ENCODE measurements at places on chromosomes 5 and 9.

DNA sequence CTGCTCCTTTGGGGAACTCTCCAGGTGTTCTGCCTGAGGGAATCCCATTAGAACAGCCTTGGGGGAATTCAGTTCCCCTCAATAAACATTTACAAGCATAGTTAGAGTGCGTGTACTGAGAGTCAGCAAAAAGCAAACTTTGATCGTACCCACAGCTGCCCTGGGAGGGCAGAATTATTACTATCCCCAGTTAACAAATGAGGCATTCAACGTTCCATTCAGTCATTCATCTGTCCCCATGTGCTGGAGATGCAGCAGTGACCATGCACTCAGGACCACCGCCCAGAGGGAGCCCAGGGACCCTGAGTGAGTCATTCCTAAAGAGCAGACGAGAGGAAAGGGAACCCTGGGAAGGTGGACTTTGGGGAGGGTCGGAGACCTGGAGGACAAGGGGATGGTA, 19.1 kb upstream of the TTLL11 start:
- DNase-seq: no peak

- DNase-seq: no peak
These were observed 15.2 kb downstream of the FIBCD1 start for GRCh38 chr9:130923611-130924447.

- no peak for DNase-seq
These were observed 8.3 kb downstream of the LPCAT1 start for GRCh38 chr5:1515311-1515920.

DNA sequence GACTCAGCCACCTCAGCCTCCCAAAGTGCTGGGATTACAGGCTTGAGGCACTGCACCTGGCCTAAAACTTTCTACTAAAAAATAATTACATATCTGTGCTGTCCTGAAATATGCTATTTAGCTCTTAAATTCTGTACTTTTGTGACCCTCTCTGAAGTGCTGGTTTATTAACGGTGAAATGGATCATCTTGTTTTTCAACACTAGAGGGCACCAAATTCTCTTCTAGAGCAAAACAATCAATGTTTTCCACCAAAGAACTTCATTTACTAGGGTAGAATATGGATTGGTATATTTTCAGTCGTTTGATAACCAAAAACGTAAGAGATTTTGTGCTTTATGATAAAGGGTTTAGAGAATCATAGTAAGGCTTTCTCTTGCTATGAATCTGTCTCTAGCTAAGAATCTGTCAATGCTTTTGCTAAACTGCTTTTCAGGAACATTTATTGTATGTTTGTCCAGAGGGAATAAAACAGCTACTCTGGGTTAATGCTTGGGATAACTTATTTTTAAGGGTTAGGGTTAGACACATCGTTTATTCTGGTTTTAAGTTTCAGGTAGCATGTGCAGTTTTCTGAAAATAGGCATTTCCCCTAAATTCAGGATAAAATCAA, 63.6 kb downstream of the RNF180 start:
- DNase-seq: peak; percentile 50

GRCh38 chr5:5544094-5544663, 121.7 kb downstream of the ICE1 start:
- peak; percentile 86 for DNase-seq

DNA sequence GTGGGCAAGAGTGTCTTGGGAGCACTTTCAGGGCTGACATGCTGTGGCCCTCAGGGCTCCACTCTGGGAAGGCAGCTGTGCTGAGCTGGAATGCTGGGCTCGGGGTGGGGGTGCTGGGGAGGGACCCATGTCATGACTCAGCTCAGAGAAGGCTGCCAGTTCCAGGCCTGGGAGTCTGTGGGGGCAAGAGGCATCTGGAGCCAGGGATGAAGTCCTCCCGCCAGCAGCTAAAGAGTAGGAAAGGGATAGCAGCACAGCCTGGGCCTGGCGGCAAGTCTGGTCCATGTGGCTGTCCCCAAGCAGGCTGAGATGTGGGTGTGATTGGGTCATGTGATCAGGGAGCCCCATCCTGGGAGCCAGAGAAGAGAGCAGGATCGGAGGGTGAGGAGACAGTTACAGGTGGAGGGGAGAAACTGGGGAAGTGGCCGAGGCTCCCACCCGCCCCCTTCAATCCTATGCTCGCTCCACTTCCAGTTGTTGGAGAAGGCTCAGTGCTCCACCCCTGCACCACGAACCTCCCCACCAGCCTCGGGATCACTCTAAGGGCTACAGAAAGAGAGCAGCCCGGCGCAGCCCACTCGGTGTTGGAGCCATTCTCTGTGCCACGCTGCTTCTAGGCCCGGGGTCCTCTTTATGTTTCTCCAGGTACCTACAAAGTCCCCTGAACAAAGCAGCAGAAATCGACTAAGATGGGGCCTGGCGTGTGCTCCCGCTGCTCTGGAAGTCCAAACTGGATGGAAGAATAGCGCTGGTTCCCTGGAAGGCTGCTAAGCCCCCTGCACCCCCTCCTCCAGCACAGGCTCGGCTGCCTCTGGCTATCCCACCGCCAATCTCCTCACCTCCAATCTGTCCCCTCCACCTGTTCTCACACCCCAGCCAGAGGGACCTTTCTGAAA, 12.0 kb downstream of the PDGFRB start:
- no peak for DNase-seq

GRCh38 chr9:136805207-136805740, 2.5 kb upstream of the RABL6 start:
- DNase-seq: no peak

- DNase-seq: no peak
These were observed 123.5 kb upstream of the SPDL1 start for GRCh38 chr5:169460123-169460522.

GRCh38 chr9:33116860-33117259, 40.4 kb upstream of the SMU1 start:
- no peak for DNase-seq

- DNase-seq: no peak
These were observed 132.6 kb downstream of the SPOCK1 start for GRCh38 chr5:137366526-137366925.

- no peak for DNase-seq
These were observed 113.4 kb downstream of the TLE1 start for GRCh38 chr9:81575956-81576355.

- no peak for DNase-seq
These were observed 476.1 kb upstream of the MPDZ start for GRCh38 chr9:13755551-13755950.

GRCh38 chr5:74432721-74433120, 207.8 kb downstream of the ENC1 start:
- DNase-seq: no peak

DNA sequence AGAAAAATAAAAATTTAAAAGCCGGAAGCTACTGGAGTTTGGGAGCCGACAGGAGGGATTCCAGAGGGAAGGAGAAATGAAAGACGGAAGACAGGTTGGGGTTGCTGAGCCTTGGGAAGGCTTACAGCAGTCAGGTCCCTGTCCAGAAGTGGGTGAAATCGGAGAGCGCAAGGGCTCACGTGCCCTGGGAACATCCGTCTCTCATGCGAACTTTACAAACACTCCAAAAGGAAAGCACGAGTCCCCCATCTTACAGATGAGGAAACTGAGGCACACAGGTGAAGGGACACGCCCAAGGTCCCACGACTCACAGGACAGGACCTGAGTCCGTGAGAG, 347 bp upstream of the OLFML2A start:
- DNase-seq: peak; percentile 65

GRCh38 chr9:98456156-98456613, 200.7 kb upstream of the TBC1D2 start:
- DNase-seq: no peak

- no peak for DNase-seq
These were observed 118.6 kb downstream of the ARRDC3 start for GRCh38 chr5:91264311-91265051.

DNA sequence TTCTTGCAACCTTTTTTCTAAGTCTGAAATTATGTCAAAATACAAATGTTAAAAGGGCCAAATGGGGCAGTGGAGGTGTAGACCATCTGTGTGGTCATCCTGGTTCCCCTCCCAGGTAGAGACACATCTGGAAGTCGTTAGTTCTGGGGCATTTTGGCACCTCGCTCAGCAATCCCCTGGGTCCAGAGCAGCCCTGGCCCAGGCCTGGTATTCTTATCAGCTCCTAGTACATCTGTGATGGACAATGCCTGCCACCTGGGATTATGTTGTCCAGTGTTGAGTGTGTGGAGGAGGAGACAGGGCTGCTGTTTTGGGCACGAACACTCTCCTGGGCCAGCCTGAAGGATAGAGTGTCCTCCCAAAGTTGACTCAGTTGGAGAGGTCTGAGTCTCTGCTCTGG, 74.8 kb downstream of the GADD45G start:
- no peak for DNase-seq

- DNase-seq: no peak
These were observed 109.5 kb upstream of the SLC28A3 start for GRCh38 chr9:84450029-84450428.

Measured in NCI-H524 (cell line).